ENCODE measurements at places on chromosomes 5 and 9.

DNA sequence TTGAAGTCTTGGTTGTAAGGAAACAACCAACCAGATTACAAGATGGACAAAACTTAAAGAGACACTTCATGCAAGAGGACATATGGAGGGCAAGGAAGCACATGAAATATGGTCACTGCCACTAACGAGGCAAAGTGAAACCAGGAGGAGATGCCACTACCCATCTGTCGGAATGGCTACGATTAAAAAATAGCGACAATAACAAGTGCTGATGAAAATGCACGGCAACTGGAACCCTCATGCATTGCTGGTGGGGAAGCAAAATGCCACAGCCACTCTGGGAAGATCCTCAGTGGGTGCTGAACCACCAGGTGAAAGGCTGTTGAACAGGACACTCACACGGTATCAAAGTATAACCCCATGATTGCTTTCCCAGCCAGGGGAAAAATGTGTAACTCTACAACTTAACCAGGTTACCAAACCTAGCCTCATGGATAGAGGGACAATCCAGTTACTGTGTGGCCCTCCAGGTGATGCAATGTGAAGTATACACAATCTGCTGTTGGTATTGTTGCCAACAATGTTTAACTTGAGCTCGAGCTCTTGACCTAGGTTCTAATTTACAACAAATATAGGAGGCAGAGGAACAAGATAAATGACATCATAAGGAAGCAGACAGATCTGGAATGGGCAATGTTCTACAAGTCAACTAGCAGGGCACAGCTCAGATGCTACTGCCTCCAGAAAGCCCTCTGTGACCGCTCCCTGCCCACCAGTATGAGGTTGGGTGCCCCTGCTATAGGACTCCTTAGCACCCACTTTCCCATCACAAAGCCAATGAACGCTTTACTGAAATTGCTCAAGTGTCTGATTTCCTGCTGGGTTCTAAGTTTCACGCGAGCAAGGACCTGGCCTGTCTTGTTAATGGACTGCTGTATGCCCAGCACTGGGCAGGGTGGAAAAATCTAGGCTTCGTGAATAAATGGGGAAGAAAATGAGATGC, 25.8 kb downstream of the SH3PXD2B start:
- no peak for DNase-seq

DNA sequence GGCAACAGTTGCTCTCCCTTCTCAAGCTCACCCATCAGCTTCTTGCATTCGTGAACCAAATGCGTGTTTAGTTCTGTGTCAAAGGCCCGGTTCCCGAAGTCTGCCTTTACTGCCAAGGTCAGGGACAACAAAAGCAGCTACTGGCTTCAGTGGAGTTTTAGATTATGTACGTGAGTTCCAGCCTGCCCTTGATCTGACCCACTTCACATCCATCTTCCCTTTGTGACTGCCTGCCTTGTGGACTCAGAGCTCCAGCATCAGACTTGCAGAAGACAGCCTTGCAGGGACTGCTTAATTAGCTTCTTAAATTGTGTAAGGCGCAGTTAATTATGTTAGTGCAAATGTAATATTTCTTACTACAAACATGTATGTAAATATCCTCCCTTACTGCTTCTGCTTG, 774.7 kb upstream of the EDIL3 start:
- DNase-seq = no peak

DNA sequence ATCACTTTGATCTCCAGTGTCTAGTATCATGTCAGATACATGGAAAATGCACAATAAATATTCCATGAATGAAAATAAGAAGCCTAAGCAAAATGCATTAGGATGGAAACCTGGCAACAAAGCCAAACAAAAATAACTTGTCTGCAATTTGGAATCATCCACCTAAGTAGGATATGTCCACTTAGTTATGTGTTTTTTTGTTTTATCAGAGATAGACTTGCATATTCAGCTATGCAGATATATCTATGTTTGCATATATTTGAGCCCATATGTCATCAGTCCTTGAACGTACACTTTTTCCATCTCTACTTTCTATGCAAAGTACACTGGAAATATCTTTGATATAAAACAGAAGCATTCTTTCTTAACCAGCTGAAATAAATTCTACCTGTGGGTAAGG, 707.1 kb downstream of the EFNA5 start:
- no peak for DNase-seq

DNA sequence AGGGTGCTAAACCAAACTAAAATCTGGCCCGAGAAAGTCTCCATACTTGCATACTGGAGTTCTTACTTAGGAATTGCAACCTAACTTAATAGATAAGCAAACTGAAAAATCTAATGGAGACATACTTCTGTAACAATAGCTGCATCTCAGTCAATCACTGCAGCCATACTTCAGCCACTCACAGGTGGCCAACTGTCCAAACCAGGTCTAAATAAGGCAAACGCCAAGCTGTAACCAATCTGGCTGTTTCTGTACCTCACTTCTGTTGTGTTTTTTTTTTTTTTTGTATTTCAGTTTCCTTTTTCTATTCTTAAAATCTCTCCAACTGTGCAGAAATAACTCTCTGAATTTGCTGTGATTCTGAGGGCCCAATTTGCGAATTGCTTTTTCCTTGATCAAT, 4.4 kb upstream of the NDUFB6 start:
- no peak for DNase-seq

- no peak for DNase-seq
Measured at GRCh38 chr9:34289159-34289558, 39.9 kb downstream of the KIF24 start.

GRCh38 chr5:56732121-56732520, 83.2 kb upstream of the MAP3K1 start:
- DNase-seq = no peak
